AG09319 (cell line): ENCODE measurements at places on chromosomes 2 and 18.

DNA sequence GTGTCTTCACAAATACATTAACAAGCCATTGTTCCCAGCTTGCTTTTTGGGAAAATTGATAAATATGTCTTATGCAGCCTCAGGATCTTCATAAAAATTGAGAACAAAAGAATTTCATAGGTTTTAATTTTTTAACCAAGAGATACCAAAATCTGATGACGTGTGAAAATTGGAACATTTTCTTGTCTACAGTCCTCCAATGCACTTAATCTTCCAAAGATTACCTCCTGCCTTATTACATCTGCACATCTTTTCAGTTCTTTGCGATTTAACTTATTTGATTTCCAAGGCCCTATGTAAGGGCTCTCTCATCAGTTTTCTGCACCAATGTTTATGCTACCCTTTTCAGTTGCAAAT is 3.1 kb downstream of the MRPL35 start:
- DNase-seq = no peak

DNA sequence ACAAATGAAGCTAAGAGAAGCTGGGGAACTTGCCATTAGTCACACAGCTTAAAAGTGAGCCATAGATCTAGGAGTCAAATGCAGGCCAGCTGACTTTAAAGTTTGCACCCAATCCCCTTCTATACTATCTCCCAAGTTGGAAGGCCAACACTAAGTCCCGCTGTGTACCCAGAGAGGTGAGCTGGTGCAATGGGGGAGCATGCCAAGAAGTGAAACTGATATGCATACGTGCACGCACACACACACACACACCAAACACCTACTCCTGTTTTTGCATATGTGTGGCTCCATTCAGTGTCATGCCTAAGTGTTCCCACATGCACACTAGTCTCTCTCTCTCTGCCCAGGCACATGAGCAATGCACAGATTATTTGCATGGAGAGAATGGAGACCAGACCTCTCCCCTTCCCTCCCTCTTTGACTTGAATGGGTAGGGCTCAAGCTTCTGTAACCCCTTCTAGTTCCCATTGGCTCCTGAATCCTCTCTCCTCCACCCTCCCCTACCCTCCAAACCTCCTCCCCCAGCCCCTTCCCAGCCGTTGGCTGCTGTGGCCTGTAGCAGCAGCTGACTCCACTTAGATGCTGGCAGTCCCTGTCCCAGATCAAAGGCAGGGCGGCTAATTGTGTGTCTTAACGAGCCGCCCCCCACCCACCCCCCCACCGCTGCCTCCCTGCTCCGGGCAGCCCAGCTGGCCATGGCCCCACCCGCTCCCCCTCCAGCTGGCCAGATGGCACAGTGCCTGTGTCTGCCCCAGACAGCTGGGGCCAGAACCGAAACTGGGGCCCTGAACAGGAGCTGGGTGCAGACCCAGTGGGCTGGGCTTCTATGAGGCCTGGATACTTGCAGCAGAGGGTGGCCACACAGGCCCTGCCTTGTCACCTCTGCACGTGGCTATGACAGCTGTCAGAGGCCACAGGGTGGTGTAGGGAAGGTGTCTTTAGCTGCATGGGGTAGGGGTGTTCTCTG is 5.6 kb downstream of the WNT10A start:
- DNase-seq = no peak

- DNase-seq = no peak
These were observed 670 bp downstream of the GKN1 start for GRCh38 chr2:68974946-68975665.

DNA sequence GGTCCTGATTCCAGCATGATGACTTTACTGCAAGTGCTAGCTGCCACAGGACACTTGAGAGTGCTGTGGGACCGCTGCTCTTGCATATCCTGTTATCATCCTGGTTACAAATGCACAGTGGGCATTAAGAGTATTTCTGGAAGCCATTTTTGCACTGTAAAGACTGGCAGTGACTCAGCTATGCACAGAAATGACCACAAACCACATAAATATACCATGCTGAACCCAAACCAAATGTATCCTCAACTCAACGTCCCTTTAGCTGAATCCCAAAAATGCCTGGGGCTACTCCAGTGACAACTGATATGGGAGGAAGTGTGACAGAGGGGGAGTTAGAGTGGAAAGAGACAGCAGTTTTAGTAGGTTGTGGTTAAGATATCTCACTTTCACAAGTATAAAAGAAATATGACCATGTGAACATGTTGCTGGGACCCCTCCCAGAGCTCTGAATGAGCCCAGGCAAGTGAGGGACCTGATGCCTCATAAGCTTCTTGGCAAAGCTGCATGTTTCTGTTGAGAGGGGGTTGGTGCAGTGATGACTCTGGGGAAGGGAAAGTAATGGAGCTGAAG is 37.3 kb downstream of the RHBDD1 start:
- no peak for DNase-seq

DNA sequence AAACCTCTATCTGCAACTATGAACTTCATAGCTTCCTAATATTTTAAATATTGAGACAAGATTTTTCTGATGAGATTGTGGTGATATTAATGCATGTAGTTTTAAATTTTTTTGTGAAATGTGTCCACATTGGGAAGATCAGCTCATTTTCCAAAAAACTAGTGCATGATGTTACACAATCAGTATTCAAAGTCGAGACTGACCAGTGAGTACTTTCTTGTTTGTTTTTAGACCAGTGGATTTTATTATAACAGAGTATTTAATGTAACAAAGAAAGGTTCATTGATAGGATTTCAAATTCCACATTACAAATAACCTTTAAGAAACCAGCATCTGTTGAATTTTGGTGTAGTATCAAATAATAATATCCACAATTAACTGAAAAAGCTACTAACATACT is 99.3 kb downstream of the TTC27 start:
- no peak for DNase-seq

DNA sequence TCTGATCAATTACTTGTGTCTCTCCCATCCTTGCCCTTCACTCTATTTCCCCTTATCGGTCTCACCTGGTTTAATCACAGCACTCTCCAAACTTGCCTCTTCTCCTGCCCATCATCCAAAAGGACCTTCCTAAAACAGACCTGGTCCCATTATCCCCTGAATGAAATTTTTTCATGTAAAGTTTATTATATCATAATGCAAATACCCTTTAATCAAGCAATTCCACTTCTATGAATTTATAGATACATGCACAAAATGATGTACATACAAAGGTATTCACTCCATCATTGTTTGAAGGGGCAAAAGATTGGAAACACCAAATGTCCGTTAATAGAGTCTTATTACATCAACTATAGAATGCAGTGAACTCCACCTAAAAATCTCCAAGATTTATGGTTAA is 88.1 kb upstream of the PKDCC start:
- no peak for DNase-seq

GRCh38 chr2:206031162-206031784 is 54.7 kb downstream of the INO80D start:
- DNase-seq = no peak

GRCh38 chr18:46290440-46291020 is 186.3 kb downstream of the HAUS1 start:
- no peak for DNase-seq

DNA sequence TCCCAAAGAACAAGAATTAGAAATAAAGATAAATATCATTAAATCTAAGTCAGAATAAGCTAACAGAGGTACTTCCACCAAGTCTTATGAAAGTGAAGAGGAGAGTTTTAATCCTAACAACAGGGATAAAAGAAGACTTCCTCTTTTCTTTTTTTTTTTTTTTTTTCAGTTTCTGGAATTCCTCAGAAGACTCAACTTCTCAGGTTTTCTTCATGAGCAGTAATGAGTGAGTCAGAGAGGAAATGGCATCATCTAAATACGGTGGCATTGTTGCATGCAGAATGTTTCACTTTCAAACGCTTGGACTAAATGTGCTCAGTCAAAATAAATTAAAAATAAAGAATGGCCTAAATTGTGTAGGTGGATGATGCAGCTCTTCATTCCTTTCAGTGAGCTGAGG is 45.6 kb upstream of the ARHGAP15 start:
- peak; percentile 53 for DNase-seq

DNA sequence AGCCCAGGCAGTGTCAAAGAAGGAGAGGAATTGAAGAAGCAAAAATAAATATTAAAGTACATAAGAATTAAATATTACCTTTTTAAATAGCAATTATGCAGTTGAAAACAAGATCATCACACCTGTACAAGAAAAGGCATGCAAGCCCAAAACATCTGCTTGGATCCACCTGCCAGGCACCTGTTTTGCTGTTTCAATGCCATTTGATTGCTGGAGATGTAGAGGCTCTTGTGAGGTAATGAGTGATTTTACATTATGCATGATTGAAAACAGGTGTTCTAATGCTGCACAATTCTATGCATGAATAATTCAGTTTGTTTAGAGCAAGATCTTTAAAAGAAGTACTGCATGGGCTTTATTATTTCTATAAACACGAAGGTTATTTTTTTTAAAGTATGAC is 700.6 kb upstream of the ZEB2 start:
- DNase-seq = no peak

DNA sequence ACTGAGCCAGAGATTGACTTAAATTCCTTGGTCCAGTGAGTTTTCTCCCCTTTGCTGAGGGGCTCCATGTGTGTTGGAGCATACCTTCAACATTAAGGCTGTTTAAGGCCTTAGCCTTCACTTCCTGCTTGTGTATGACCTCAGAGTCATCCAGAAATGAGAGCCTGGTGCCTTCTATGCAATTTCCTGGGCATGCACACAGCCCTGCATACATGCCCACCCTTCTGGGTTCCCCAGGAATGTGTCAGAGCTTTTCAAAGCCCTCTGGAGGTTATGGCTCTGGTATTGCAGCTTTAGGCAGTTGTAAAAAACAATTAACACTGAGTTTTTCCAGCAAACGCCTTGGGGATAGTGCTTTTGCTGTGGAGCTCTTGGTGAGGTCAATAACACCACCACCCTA is 16.7 kb downstream of the IL1R1 start:
- no peak for DNase-seq

- no peak for DNase-seq
These were observed 607.5 kb upstream of the REG3G start for GRCh38 chr2:78418021-78418420.

- DNase-seq = no peak
These were observed 135.3 kb downstream of the MAIP1 start for GRCh38 chr2:200090683-200091082.

- no peak for DNase-seq
These were observed 714 bp downstream of the ASXL3 start for GRCh38 chr18:33578518-33579348.

GRCh38 chr2:233422050-233422639 is 67.9 kb downstream of the DGKD start:
- DNase-seq = no peak

- DNase-seq = no peak
These were observed 10.5 kb downstream of the SCYGR4 start for GRCh38 chr2:227627769-227628168.

DNA sequence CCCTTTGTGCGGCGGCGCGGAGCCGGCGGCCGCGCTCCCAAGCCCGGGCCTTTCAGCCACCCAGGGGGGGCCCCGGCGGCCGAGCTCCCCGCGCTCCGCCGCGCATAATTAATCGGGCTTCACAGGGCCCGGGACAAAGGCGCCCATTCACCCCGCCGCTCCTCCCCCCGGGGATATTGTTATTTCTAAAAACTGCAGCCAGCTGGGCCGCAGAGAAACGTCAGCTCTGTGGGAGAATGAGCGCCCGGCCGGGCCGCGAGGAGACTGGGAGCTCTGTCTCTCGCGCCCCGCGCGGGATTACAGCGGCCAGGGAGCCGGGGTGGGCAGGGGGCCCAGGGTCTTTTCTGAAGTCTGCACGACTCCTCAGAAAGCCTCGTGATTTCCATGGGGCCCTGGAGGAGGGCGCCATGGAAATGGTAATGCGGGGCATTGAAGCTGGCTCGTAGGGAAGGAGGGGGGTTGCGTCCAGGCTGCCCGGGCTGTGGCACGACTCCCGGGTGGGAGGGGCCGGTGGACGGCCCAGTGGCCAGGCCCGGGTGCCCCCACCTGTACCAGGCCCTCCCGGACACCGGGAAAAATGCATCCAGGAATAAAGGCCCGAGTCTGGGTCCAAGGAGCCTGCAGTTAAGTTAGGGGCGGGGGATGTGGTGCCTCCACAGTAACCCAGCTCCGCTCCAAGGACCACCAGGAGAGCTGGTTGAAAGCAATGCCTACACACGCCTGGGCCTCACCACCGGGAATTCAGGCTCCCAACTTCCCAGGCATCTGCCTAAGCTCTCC is 125.3 kb downstream of the ZFP36L2 start:
- no peak for DNase-seq

DNA sequence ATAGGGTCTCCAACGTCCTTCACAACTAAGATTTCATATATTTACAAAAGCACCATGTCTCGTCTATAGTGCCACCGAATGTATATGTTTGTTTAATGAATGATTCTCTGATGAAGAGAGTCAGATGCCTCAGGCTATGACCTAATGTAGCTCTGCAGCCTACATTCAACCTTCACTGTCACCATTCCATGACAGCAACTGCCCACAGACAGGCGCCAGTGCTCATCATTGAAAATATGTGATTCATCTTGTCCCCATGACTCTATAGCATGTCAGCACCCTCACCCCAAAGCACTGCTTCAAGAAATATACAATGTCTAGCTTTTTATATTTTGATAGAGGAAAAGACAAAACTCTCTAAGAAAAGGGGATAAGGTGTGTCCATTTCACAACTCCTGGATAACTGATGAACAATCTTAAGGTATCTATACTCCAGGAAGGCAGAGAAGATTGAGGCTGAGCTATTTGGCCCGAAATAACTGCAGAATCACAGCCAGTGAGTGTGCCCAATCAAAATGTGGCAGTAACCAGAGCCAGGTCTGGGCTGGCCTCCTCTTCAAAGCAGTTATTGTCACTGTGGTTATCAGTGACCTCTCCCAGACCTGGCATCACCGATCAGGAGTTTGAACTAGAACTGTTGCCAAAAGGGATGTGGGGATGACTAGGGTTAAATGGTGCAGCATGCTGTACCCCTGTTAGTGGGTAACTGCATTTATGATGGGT is 246.6 kb downstream of the SETBP1 start:
- no peak for DNase-seq

DNA sequence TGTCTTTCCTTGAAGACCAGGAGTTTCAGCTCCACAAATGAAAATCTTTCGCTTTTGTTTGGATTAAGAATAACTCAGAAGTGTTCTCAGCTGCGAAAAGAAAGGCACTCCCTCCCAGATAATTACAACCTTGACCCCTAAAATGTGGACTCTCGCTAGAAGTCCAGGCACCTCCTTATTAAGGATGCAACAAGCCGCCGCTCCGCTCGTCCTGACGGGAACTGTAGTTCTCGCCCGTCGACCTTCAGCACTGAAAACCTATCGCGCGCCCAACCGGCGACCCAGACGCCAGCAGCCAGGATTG is 559 bp downstream of the IMMT start:
- DNase-seq = no peak

- DNase-seq = no peak
These were observed 101.5 kb downstream of the NCOA1 start for GRCh38 chr2:24592441-24593100.

GRCh38 chr18:9362869-9363268 is 28.3 kb downstream of the TWSG1 start:
- no peak for DNase-seq

- no peak for DNase-seq
These were observed 16.0 kb downstream of the ARID5A start for GRCh38 chr2:96552315-96553175.

DNA sequence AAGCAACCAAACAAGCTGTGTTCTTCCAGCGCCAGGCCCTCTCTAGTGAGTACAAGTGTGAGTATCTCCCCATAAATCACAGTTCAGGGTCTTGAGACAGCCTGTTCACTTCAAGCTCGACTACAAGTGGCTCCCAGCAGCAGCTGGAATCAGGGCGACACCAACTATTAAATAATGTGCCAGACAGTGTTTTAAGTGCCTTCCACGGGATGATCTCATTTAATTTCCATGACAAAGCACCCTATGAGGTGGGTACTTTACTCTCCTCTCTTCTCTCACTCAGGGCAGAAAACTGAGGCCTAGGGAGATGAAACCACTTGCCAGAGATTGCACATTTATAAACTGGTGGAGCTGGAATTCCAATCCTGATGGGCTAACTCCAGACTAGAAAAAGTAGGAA is 2.6 kb upstream of the FAM136A start:
- no peak for DNase-seq
